Astrocyte of the cerebellum (primary cell): ENCODE measurements at places on chromosomes 13 and 19.
A peak's percentile ranks its signal among the peaks of the same experiment; 100 is the strongest.

DNA sequence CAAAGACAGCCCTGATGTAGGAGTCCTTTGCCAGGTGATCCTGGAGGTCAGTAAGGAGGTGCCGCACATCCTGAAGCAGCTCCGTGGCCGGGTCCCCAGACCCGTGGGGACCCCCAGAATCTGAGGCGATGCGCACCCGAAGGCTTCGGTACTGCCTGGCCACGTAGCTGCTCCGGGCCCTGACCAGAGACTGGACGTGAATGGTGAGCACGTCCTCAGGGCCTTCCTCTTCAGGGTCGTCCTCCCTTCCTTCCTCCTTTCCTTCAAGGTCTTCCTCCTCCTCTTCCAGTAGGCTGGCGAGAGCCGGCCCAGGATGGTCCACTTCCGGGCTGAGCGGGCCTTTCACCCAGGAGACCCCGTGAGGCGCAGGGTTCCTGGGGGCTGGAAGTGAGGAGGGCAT, 7.5 kb downstream of the RINL start:
- DNase-seq = no peak

GRCh38 chr19:5143471-5144411, 174.8 kb downstream of the KDM4B start:
- no peak for DNase-seq

GRCh38 chr13:110815471-110816204, 99.2 kb downstream of the ANKRD10 start:
- no peak for DNase-seq

DNA sequence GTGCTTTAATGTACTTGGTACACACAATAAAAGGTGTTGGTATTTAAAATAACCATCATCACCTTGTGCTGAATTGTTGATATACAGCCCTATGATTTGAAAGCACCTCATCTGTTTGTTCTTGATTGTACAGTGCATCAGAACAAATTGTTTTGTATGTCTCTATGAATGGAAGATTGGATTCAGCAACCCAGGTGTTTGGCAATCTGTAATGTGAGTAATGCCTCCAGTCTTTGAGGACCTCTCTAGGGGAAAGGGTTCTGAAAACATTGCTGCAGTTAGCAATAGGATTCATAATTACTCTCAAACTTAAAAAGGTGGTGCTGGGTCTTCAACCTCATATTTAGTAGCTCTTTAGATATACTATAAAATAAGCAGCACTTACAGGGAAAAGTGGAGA, 341.8 kb downstream of the OXGR1 start:
- no peak for DNase-seq

GRCh38 chr19:395467-395866, 13.5 kb downstream of the C2CD4C start:
- no peak for DNase-seq

GRCh38 chr19:18122860-18123795, 25.6 kb downstream of the MAST3 start:
- DNase-seq = no peak

GRCh38 chr13:97125810-97126738, 96.1 kb upstream of the MBNL2 start:
- DNase-seq = no peak

GRCh38 chr13:49455007-49455398, 10.9 kb downstream of the SETDB2 start:
- DNase-seq = no peak

DNA sequence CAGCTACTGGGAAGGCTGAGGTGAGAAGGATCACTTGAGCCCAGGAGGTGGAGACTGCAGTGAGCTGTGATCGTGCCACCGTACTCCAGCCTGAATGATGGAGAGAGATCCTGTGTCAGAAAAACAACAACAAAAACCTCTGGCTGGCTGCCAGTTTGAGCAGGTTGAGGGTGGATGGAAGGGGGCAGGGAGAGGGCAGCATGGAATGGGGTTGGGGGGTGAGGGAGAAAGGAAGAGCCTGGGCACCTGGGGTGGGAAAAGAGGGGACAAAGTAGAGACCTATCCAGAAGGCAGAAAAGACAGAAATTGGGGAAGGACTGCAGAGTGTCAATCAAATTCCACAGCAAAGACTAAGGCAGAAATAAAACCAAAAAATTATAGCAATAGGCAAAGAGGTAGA, 4.7 kb downstream of the SLC1A5 start:
- no peak for DNase-seq

- DNase-seq = no peak
Measured at GRCh38 chr19:55535965-55536350, 975 bp downstream of the SBK2 start.

GRCh38 chr19:35714601-35715354, 3.0 kb upstream of the KMT2B start:
- DNase-seq = no peak

DNA sequence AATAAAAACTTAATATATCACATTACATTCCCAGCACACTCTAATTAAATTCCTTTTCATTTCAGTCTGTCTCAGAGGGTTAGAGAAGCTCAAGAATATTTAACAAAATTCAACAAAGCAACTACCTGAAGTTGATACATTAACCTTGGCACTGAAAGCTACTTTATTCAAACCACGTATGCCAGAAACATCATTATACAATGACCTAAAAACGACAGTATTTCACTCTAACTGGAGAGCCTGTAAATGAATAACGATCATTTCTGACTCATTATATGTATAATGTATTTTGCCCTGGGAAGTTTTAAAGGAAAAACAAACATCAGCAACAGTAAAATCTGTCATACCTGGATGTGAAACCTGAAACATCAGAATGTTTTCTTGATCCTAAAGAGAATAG, 270.1 kb downstream of the SLITRK5 start:
- no peak for DNase-seq

DNA sequence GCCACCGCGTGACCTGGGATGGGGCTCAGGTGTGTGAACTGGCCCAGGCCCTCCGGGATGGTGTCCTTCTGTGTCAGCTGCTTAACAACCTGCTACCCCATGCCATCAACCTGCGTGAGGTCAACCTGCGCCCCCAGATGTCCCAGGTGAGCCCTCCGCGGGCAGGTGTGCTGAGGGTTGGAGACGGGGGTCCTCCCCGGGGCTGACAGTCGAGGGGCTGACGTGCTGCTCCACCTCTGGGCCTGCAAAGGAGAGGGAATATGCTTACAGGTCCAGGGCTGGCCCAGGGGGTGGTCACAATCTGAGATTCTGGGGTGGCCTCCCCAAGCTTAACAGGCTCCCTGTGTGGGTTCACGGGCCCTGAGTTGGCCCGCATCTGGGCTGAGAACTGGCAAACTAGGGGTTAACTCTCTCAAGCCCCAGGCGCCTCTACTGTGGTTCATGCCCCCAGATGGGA, 386 bp downstream of the VAV1 start:
- no peak for DNase-seq

- DNase-seq = no peak
Measured at GRCh38 chr19:39318071-39318470, 2.6 kb downstream of the LRFN1 start.

- peak; percentile 24 for DNase-seq
Measured at GRCh38 chr19:32581705-32582179, 752 bp downstream of the PDCD5 start.

GRCh38 chr13:109480011-109480955, 306.1 kb downstream of the IRS2 start:
- no peak for DNase-seq

DNA sequence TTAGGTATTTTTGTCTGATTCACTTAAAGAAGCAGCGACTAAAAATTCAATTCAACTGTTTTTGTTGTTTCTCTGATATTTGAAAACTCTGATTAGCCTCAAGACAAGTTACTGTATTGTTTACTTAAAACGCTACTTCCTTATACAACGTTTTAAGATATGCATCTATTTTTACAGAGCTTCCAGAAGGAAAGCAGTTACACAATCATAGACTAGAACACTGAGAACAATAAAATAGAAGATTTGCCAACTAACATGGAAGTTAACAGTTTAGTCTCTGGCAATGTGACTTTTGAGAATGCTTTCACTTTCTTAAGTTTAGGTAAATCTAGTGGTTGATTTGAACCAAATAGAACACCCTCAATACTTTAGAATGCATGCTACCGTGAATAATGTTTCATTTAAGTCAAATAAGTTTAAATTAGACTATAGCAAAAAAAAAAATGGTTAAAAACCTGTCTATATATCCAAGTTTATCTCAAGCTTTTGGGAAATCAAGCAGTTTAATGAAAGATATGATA, 614.8 kb downstream of the DACH1 start:
- no peak for DNase-seq

- no peak for DNase-seq
Measured at GRCh38 chr13:111201304-111201940, 86.3 kb downstream of the ARHGEF7 start.

DNA sequence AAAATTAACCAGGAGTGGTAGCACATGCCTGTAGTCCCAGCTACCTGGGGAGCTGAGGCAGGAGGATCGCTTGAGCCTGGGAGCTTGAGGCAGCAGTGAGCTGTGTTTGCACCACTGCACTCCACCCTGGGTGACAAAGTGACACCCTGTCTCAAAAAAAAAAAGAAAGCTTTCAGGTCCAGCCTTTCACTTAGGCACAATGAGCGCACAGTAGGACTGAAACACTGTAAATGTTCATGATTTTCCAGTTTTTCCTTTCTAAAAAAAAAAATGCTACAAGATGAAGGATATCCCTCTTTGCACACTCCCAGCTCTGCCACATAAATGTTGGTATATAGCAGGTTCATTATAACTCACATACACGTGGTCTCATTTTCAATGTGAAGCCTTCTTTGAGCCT, 17.9 kb downstream of the ZNF114 start:
- no peak for DNase-seq

DNA sequence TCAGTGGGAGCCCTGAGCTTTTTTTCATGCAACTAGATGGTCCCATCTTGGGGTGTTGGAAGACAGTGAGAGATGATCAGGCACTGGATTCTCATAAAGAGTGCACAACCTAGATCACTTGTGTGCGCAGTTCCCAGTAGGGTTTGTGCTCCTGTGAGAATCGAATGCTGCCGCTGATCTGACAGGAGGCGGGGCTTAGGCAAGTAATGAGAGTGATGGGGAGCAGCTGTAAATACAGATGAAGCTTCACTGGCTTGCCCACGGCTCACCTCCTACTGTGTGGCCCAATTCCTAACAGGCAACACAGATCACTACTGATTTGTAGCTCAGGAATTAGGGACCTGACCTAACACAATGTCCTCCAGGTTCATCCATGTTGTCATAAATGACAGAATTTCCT, 43.6 kb upstream of the UBAC2 start:
- no peak for DNase-seq

- no peak for DNase-seq
Measured at GRCh38 chr19:8269724-8270123, 38.4 kb downstream of the CD320 start.

- no peak for DNase-seq
Measured at GRCh38 chr13:113413178-113413897, 40.0 kb downstream of the ADPRHL1 start.

DNA sequence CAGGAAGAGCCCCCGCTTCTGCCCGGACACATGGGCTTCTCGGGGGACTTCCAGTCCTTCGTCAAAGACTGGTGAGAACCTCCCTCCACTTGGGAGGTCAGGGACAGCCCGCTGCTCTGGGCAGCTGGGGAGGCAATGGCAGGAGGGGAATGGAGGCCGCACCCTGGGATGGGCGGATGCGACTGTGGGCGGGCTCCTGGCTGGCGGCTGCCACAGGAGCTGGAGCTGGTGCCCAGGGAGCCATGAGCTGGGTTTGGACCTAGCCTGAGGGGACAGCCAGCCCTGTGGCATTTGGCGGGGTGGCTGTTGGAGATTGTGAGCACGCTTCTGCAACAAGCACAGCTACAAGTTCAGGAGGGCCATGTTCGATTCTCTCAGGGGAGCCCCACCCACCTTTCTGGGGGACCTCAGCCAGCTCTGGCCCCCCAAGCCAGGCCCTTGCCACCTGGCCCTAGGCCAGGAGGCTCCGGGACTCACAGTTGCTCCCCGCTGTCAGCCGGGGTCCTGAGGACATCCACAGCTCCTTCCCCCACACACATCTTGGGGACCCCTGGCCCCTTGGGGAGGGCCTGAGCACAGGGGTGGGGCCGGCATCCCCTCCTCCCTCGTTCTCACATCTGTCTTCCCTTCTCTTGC, 3.0 kb upstream of the TGFBR3L start:
- DNase-seq = no peak

DNA sequence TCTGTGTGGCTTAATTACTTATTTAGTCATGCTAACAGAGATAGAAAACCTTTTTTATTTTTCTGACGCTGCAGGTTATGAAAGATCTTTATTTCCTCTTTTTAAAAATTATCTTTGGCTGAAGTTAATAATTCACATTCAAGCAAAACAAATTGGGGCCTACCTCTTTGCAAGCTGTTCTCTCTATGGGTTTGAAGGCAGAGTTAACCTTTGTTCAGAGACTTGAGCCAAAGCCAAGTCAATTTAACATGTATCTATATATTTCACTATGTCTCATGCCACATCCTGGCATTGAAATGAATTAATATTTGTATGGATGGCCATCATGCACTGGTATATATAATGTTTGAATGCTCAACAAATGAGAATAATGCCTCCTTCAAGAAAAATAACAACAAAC, 677.3 kb upstream of the GPC6 start:
- DNase-seq = no peak

- DNase-seq = no peak
Measured at GRCh38 chr13:99123101-99124045, 77.3 kb upstream of the UBAC2 start.

- no peak for DNase-seq
Measured at GRCh38 chr13:102550507-102550906, 46.3 kb upstream of the TPP2 start.

DNA sequence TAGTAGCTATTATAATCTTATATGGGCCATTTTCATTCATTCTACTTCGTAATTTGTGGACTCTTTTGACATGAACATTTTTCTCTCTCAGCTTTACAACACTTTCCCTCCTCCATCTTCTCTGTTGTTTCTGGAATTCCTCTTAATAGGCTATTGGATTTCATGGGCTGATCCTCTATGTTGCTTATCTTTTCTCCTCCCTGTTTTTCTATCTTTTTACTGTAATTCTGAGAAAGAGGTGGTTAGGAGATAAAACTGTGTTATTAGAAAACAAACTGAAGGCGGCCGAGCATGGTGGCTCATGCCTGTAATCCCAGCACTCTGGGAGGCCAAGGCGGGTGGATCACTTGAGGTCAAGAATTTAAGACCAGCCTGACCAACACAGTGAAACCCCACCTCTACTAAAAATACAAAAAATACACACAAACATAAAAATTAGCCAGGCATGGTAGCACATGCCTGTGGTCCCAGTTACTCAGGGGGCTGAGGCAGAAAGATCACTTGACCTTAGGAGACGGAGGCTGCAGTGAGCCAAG, 188.1 kb downstream of the UGGT2 start:
- no peak for DNase-seq

- no peak for DNase-seq
Measured at GRCh38 chr19:29873024-29873800, 61.4 kb downstream of the CCNE1 start.

DNA sequence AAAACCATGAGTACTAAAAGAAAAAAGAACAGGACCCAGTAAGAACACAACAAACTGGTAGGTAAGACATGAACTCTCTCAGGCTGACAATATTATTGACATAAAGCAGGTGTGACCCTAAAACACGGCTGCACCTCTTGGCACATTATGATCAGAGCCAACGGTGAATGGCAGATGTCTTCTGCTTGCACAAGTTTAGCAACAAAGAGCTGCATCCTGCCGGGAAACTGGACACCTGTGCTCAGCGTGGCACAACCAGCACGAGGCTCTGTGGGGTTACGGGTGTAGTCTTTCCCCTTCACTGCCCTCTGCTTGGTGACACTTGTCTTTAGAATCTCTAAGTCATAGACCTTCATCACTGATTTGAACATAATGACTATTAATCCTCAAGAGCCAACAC, 97.9 kb downstream of the DOCK9 start:
- no peak for DNase-seq
